ENCODE measurements at places on chromosomes 12 and 14. TPM values are rescaled to one million over a fixed set of nuclear protein-coding genes. Genes with fewer than 3 reads are reported as not detected.

The ZDHHC22 gene
- not detected for polyA plus RNA-seq

The ZNF26 gene
- polyA plus RNA-seq, result 4.5 TPM

GRCh38 chr14:27243365-27243764 lies 645.5 kb upstream of the NOVA1 start:
- DNase-seq, result no peak

GRCh38 chr12:13257356-13257875 lies 60.9 kb downstream of the EMP1 start:
- DNase-seq, result no peak

DNA sequence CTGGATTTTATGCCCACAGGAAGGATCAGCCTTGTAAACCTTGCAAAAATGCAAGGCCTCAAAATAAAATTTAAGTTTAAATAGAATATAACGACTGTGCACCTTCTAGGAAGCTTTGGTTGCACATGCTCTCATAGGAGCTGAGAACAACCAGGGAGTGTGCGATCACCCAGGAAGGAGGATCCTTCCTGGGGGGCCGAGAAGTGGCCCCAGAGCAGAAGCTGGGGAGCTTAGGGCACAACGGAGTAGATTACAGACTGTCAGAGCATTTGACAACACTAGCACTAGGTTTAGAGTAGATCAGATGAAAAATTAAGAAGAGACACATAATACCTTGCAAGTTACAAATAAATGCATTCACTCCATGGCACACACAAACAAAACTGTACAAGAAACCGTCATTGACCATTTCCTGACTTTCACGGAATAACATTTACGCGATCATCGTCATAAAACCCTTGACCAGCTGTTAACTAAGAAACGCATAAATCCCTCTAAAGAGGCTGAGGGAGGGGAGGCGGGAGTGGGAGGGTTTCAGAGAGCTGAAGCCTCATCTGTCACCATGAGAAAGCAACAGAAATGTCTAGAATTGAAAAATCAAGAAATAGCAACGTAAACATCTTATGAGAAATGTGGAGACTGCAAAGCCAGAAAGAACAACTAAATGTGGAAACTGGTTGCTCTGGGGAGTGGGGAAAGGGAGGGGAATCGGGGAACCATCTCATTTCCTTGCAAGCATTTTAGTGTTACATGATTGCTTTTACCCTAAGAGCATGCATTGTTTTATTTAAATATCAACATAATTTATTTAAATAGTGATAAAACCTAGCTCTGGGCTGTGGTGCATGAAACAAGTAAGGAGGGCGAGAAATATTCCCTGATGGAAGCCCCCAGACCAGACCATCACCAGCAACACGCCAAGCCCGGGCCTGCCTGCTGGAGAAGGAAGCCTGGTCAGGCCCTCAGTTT lies 13.1 kb upstream of the CCDC85C start:
- no peak for DNase-seq

DNA sequence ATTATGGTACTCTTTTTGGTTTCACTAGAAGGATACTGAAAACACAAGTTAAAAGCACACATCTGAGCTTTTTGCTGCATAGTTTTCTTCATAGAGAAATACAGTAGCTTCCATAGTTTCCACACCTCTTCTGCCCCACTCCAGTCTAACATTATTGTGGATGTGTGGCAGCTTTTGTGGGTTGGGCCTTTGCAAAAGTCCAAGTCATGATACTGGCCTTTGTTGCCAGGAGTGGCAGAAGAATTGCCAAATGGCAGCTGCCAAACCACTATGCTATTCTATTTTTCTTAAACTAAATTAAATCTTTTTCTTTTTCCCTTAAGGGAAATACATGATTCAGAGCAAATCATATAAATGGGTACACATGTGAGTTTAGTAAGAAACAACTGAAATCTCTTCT lies 114.8 kb downstream of the PLEKHA5 start:
- DNase-seq, result no peak

DNA sequence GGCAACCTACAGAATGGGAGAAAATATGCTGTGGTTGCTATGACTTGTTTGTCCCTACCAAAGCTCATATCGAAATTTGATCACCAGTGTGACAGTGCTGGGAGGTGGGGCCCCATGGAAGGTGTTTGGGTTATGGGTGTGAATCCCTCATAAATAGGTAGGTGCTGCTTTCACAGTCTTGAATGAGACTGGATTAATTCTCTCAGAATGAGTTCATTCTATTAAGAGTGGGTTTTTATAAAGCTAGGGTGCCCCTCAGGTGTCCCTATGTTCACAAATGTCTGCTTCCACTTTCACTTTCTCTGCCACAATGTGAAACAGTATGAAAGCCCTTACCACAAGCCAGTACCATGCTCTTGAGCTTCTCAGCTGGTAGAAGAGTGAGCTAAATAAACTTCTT lies 133.5 kb downstream of the CPNE8 start:
- no peak for DNase-seq

GRCh38 chr14:64942531-64943111 lies at the start of gene GPX2:
GPX2 (minus strand) TSS chr14:64942745; CDS start chr14:64942726, 19 bp downstream.
- DNase-seq, result no peak

The PTGER2 gene
- polyA plus RNA-seq, result 56.9 TPM

GRCh38 chr12:69102856-69103255 lies 136.5 kb upstream of the CPSF6 start:
- no peak for DNase-seq

DNA sequence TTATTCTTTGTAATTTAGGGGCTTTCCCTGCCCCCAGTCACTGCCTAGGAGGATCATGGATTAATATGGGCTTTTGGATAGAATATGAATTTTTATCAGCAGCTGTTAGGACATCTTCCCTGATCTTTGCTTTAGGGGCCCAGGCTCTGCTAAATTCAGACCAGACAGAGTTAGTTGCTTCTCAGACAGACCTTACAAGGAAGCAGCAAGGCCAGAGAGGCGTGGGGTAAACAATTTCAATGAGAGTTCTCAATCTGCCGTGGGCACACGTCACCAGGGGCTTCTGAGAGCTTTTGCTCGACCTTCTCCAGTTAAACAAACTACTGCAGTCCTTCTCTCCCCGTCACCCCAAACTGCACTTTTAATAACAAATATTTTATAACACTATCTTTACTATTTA lies 27.7 kb downstream of the FGF6 start:
- no peak for DNase-seq

DNA sequence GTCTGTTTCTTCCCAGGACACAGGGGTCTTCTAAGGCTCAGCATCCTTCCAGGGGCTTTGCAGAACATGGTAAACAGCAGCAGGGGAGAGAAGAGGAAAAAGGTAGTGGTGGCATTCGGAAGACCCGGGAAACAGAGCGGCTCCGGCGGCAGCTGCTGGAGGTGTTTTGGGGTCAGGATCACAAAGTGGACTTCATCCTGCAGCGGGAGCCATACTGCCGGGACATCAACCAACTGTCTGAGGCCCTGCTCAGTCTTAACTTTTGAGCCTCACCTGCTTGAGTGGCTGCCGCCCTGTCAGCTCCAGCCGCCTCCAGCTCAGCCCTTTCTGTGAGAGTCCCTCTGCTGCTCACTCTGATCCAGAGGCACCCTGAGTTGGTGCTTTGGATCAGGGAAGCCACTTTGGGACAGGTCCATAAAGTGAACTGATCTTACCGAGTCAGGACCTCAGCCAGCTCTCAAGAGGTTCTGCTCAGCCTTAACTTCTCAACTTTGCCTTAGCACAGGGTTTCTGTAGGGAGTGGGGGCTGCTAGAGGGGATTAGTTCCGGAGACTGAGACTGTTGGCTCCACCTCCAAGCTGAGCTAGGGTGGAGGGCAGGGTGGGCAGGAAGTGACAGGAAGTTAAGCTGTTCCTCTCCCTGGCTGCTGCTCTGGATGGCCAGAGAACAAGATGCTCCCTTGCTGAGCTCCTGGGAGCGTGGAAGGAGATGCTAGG lies 5.4 kb downstream of the SDR39U1 start:
- no peak for DNase-seq

The CDKL1 gene
- polyA plus RNA-seq, result 20.1 TPM

DNA sequence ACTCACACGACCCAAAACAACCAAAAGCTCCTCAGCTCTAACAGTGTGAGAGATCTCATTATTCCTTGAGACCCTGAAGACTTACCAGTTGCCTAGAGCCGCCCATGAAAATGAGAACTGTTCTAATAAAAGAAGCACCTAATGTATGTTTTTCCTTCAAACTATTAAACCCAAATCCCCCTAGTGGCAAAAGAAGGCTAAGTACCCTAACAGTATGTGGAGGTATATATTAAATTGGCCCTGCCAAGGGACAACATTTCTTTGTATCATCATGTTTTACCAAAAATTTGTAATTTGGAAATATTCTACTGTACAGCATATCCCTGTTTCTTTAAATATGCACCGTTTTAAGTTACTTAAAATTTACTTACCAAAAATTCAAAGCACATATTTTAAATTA lies 38.0 kb upstream of the PPFIA2 start:
- DNase-seq, result no peak

GRCh38 chr12:71846322-71846940 lies 6.9 kb downstream of the TBC1D15 start:
- no peak for DNase-seq

DNA sequence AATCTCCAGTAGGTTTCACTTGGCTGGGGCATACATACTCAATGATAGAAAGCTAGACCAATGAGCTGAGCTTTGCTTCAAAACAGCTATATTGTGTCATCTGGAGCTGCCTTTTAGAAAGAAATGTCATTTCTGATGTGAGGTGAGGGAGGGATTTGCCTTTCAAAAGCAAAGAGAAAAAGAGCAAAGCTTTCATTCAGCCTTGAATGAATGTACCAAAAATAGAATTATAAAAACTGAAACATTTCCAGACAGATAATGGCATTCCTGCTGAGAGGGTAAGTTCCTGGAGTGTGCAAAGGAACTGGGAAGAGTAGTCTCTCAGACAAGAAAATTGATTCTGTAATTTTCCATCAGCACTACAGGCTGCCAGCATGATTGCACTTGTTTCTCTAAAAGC lies 710.0 kb downstream of the LRFN5 start:
- no peak for DNase-seq

DNA sequence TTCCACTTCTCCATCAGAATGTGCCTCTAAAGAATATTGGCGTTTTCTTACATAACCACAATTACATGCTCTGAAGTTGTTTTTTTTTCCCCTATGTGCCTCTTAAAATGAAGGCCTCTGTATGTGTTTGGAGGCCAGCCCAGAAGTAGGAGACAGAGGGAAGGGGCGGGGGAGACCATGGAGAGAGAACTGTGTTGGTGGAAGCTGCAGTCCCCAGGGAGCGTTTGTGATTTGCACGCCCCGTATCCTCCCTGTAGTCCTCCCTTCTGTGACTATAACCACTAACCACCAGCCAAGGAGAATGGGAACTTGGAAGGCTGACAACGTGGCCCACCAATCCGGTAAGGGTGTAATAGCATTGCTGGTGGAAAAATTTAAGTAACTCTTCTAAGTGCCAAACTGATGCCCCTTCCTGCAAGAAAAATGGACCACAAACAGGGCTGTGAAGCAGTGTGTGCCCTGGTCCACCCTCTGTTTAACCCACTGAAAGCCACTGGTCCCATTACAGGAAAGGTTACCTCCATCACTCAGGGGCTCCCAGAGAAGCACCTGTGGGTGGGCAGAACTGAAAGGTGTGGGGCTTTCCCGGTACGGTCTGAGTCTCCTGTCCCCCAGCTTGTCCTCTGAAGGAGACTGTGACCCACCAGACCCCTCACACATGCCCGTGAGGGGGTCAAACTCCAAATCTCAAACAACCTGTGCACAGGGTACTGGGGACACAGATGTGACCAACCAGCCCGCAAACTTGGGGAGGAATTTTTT lies 36.8 kb downstream of the CCDC88C start:
- no peak for DNase-seq

DNA sequence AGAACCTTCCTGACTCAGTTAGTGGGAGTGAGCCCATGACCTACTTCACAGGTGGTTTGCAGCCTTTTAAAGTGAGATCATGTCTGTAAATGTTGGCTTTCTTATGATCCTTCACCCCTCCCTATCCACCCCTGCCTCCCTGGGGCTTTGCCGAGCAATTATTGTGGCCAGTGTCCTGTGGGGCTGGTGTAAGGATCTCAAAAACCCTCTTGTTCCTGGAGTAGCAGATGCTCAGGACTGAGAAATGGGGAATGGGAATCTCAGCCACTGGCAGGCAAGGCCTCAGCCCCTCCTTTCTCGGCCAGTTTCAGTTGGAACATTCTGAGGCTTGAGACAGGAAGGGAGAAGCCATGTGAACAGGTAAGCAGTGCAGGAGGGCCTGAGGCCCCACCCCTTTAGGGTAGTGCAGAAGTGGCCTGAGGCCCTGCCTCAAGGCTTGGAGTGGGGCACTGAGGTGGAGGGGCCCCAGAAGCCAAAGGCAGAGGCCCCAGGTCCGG lies 53.8 kb downstream of the PLEKHG3 start:
- DNase-seq, result no peak

The TGM1 gene
- 0.97 TPM for polyA plus RNA-seq

The KCNC2 gene
- not detected for polyA plus RNA-seq

- no peak for DNase-seq
Observed at GRCh38 chr12:114955414-114956014, 271.5 kb upstream of the TBX3 start.

GRCh38 chr14:56953884-56954283 lies 143.6 kb upstream of the OTX2 start:
- no peak for DNase-seq

DNA sequence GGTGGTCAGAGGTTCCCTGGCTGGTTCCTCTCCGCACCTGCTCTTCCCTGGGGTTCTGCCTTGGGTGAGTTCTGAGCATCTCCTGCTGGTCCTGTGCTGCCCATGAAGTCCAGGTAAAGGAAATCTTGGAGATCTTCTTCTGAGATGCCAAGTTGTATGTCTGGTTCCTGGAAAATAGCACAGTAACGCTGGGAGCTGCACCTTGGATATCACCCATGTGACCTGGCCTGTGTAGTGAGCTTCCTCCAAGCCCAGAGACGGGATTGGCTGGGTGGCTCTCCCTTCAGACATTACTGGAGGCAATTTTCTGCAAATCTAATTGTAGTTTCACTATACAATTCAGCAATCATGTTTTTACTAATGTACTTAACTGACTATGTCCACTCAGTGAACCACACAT lies 1281.1 kb downstream of the TMEM121 start:
- DNase-seq, result no peak

DNA sequence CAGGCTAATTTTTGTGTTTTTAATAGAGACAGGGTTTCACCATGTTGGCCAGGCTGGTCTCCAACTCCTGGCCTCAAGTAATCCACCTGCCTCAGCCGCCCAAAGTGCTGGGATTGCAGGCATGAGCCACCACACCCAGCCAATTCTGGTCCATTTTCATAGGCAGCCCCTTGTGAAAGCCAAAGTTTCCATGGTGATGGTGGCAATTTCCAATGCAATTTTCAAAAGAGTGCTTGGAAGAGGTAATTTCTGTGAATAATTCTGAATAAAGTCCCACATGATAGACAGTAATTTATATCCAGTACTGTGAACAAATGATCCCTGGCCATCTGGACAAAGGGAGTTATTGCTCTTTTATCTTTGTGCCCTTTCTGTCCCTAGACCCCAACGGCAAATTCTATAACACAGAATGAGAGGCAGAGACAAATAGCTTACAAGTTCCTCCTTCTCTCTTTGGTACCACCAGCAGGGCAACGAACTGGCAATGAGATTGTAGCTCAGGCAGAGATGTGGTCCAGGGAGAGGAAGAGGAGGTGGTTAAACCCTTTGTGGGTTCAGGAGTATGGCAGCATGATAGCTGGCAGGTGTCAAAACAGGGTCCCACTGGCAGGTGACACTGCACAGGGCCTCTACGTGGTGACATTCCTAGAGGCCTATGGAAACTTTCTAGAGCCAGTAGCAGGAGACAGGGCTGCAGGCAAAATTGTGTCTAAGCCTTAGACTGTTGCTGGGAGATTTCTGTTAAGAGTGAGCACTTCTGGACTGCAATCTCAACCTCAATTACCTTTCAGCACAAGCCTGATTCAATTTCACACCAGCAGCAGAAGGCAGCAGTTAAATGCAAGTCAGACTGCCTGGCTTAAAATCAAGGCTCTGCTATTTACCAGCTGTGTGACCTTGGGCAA lies 46.5 kb downstream of the NT5DC3 start:
- no peak for DNase-seq

The STXBP6 gene
- polyA plus RNA-seq, result 0.16 TPM
